ENCODE measurements at places on chromosomes 11 and 22.

- peak; percentile 11 for DNase-seq
Observed at GRCh38 chr11:61333550-61334433, 764 bp downstream of the TKFC start.

GRCh38 chr11:126127898-126128297, 65.2 kb upstream of the CDON start:
- DNase-seq: no peak

DNA sequence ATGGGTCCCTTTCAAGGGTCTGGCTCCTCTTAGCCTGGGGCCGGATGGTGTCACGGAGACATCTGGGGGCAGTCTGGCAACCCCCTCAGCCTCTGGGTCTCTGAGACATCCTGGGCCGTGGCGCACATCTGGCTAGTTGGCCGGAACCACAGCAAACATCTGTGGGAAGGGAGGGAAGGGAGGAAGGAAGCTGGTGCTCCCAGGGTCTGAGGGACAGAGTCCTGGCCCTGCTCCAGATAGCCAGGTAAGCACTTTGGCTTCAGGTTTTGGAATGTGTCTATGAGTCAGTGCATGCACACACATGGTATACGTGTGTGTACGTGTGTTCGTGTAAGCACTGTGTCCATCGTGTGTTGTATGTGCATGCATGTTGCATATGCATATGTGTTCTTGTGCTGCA, 225.1 kb downstream of the MN1 start:
- no peak for DNase-seq

DNA sequence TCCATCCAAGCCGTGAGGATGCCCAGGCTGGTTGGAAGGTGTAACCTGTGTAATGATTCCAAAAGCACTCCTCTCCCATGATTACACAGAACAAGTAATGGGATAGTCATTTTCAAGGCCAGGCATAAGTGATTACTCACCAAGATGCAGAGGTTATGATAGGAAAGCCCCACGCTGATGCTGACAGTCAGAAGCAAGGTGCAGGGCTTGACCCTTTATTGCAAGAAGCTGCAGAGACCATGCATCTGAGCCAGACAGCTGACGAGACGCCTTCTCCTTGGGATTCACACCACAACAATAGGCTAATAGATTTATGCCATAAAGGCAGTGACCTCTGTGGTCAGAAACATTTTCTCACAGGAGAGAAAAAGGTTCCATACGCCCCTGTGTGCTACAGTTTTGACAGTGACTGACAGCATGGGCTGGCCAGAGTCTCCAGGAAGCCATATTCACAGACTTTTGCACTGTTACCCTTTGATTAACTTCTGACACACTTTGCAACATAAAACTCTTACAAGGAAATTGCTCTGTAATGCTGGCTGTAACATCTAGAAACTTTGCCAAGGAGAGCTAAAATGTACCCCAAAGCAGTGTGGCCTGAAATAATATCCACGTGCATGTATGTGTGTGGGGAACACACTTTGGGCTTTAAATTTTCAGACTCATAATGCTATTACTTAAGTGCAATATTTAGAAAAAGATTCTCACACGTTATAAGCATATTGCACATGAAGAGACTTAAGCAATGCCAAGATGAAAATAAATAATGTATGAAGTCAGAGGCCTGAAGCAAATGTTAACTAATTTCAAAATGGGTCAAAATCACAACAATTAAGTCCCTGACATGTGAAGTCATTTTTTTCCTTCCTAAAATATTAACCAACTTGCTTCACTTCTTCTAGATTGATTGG, 1079.0 kb upstream of the TENM4 start:
- no peak for DNase-seq

GRCh38 chr11:10898763-10899025, 40.8 kb upstream of the ZBED5 start:
- DNase-seq: no peak

- DNase-seq: no peak
Observed at GRCh38 chr11:113553235-113553634, 78.0 kb upstream of the DRD2 start.

GRCh38 chr22:45298934-45299505, 10.7 kb upstream of the FAM118A start:
- no peak for DNase-seq

- no peak for DNase-seq
Observed at GRCh38 chr22:25626624-25626990, 62.1 kb downstream of the GRK3 start.

- no peak for DNase-seq
Observed at GRCh38 chr11:89536926-89537325, 45.8 kb upstream of the NOX4 start.

DNA sequence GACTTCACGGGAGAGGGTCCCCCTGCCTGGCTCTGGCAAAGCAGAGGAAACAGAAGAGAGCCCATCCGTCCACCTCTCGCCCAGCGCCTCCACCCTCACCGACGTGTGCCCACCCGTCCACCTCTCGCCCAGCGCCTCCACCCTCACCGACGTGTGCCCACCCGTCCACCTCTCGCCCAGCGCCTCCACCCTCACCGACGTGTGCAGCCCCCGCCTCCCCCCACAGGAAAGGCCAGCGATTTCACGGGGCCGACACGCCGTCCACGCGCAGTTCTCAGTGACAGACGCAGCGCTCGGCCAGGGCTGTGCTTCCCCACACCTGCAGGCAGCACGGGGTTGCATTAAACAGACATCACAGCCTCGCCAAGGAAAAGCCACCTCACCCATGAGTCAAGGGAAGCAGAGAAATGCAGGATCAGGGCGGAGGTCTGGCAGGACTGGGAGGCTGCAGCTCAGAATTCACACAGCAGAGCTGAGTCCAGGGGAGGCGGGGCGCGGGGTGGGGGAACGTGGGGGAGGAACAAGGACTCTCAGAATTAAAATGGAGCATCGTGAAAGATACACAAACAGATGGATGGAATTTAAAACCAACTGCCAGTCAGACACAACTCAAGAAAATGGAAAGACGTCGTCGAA, 377.7 kb downstream of the BRD1 start:
- no peak for DNase-seq
